Stimulated activated CD4-positive, alpha-beta T cell treated with anti-CD3 and anti-CD28 coated beads, Interleukin-4, amount 100 ng/mL, for 4 hours (primary cell): ENCODE measurements at places on chromosomes 1 and 21.
A peak's percentile ranks its signal among the peaks of the same experiment; 100 is the strongest.

GRCh38 chr1:18940303-18941020, 16.0 kb downstream of the IFFO2 start:
- DNase-seq: no peak

GRCh38 chr1:3828391-3828790, 28.6 kb downstream of the CEP104 start:
- DNase-seq: no peak

GRCh38 chr1:170545476-170545875, 13.5 kb downstream of the GORAB start:
- no peak for DNase-seq

DNA sequence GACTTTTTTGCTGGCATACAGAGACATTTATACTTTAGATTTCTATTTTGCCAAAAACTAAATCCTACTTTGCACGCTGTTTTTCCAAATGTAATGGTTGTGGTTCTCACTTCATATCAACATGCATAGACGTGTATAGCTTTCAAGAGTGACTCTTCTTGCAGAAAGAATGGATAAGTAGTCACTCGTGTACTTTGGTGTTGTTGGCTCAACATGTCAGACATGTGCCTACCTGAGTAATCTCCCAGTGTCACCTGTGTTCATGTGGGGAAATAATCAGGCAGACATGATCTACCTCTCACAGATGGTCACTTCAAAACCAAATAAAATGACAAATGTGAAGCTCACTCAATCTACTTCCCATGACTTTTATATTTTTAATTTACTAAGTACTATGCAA, 73.1 kb downstream of the GPR88 start:
- DNase-seq: no peak

DNA sequence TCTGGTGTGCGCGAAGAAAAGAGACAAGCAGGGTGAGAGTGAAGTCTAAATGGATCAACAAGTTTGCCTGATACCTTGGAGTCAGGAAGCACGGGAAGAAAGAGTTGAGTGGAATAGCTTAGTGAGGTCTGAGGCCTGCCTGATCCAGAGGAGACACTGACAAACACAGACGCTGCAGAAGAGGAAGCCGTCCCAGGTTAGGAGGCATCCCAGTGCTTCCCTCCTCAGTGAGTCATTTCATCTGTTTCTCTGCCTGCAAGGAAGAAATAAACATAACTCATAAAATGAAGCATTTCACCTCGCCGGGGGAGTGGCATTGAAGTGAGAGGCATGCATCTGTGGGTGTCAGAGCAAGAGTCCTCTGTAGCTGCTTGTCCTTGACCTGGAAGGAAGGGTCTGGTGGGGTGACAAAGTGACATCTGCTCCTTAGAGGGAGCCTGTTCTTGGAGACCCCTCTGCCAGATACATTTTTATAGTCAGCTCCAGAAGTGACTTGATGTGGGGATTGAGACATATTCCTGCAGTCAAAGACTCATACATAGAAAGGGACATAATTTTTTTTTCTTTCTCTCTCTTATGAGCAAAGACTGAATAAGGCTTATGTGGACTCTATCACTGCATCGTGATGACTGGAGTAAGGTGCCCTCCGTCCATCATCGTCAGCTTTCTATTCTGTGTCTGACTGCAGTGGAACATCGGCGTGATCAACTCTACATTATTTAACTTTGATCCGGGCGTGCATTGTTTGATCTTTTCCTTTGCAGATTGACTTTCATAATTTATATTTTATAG, 256.7 kb downstream of the KIF26B start:
- DNase-seq: no peak

- DNase-seq: no peak
Measured at GRCh38 chr1:221440658-221441057, 301.2 kb downstream of the DUSP10 start.

- no peak for DNase-seq
Measured at GRCh38 chr1:150024156-150024555, 13.6 kb upstream of the OTUD7B start.

GRCh38 chr21:39616211-39616772, 3.6 kb downstream of the B3GALT5 start:
- no peak for DNase-seq

- peak; percentile 23 for DNase-seq
Measured at GRCh38 chr1:11804666-11805421, 920 bp downstream of the MTHFR start.

GRCh38 chr1:21321963-21322680, 31.9 kb upstream of the ECE1 start:
- DNase-seq: no peak

DNA sequence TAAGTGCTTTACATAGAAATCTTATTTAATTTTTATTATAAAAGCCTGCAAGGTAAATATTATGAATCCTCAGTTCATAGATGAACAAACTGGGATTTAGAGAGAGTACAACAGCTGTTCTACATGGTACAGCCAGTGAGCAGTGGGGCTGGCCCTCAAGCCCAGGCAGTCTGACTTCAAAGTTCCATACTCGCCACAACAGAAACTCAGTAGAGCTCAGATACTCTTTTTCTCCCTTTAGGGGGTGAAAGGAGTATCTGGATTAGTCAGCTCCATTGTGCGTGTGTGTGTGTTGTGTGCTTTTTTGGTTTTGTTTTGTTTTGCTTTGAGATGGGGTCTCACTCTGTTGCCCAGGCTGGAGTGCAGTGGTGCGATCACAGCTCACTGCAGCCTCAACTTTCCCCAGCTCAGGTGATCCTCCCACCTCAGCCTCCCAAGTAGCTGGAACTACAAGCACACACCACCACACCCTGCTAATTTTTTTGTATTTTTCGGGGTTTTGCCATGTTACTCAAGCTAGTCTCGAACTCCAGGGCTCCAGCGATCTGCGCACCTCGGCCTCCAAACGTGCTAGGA, 378.5 kb downstream of the SMYD3 start:
- no peak for DNase-seq

DNA sequence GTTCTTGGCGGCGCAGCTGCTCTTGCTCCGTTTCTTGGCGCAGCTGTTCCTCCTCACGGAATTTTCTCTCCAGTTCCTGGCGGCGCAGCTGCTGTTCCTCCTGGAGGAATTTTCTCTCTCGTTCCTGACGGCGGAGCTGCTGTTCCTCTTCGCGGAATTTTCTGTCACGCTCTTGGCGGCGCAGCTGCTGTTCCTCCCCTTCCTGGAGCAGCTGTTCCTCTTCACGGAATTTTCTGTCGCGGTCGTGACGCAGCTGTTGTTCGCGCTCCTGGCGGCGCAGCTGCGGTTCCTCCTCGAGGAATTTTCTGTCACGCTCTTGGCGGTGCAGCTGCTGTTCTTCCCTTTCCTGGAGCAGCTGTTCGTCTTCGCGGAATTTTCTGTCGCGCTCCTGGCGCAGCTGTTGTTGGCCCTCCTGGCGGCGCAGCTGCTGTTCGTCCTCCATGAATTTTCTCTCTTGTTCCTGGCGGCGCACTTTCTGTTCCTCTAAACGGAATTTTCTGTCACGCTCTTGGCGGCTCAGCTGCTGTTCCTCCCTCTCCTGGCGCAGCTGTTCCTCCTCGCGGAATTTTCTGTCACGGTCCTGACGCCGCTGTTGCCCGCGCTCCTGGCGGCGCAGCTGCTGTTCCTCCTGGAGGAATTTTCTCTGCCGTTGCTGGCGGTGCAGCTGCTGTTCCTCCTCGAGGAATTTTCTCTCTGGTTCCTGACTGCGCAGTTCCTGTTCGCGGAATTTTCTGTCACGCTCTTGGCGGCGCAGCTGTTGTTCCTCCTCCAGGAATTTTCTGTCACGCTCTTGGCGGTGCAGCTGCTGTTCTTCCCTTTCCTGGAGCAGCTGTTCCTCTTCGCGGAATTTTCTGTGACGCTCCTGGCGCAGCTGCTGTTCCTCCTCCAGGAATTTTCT, 7.0 kb downstream of the TCHH start:
- DNase-seq: no peak
